Stimulated activated CD4-positive, alpha-beta T cell treated with anti-CD3 and anti-CD28 coated beads, Interleukin-15, amount 100 ng/mL, for 24 hours (primary cell): ENCODE measurements at places on chromosomes 7 and 10.

DNA sequence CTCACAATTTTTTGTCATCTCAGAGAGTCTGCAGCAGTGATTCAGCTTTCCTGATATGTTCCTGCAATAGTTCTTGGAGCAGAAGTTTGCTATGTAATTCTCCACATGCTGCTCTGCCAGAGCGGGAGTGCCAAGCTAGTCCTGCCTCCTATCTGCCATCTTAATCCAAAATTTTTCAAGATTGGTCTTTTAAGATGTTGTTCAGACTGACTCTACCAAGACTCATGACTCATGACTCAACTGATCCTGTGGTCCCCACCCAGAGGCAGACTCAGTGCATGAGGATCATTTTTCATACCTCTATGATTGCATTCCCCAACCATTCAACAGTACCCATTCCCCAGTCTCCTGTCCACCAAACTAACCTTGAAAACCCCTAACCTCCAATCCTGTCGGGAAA, 470.8 kb downstream of the INHBA start:
- DNase-seq: no peak

DNA sequence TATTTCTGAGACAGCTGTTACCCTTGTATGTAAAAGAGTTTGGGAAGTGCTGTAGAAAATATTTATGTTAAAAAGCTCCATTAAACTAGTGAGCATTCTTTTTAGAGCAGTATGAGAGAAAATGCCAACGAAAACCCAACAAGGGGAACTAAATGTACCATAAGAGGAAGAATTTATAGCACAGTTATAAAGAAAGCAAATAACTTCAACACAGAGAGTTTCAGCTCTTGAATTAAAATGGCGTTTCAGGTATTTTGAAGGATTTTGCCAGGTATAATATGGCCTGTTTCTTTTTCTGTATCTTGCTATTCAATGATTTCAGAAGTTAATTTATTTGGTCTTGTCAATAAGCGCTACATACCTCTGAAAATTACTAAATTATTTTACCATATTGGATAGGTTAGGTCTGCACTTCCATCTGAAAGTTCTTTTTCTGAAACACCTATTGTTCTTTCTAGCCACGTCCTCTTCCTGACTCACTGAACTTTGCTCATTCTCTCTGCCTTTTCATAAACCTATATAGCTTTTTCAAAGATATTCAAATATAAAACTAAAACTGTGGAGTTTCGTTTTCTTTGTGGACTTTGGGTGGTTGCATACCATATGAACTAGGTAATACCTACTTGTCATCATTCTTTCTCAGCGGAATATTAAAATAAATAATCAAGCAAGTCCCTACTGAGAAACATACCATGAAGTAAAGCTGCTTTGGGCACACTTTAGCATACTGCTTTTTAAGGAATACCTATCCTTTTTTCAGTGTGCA, 136.1 kb downstream of the SEMA3A start:
- no peak for DNase-seq

DNA sequence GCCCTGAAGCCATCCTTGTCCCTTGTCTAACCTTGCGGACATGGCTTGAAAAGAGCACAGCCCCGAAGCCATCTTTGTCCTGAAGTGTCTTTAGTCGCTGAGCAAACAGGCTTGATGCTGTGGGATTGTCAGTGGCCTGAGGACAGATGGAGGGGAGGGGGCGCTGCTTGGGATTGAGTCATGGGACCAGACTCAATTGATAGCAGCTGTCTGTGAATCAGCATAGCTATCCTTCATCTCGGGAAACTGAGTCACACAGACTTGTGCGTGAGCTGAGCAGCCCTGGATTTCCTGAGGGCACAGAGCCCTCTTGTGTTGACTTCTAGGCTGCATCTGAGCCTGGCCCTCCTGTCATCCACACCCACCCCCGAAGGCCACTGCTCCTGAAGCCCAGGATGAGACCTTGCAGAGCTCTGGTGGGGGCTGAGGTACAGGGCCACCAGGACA, 14.4 kb downstream of the MYO1G start:
- DNase-seq: peak; percentile 32

DNA sequence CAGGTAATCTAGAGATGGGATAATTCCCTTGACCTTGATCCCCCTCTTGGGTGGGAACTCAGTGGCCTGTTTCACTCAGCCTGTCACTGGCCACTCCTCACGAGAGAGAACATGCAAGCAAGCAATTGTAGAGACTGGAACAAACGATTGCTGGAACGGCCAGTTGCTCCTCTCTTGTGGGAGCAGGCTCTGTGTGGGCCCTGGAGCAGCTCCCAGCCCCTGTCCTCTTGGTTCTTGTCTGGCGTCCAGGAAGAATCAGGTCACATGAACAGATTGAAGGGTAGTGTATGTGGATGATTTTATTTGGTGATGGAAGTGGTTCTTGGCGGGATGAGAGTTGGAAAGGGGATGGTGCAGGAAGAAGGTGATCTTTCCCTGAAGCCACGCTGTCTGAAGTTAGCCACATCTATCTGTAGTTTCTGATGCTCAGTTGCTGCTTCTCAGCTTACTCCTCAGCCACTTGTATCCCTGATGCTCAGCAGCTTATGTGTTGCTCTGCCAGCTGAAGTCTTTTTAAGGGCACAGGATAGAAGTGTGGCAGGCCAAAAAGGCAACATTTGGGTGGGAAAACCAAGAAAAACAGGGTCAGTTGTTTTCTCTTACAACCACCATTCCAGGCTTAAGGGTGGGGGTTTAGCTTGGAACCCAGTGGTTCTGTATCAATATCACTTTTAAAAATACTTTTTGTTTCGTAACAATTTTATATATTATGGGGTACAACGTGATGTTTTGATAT, 15.9 kb downstream of the RNF133 start:
- no peak for DNase-seq

DNA sequence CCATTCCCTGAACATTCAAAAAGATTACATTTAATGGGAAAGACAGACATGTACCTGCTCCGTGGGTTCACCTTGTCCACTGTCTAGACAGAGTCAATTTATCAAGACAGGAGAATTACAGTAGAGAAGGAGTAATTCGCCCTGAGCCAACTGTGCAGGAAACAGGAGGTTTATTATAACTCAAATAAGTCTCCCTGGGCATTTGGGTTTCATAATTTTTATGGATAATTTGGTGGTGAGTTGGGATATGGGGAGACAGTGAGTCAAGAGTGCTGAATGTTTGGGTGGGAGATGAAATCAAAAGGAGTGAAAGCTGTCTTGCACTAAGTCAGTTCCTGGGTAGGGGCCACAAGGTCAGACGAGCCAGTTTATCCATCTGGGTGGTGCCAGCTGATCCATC, 165.9 kb upstream of the NAMPT start:
- no peak for DNase-seq

- no peak for DNase-seq
These were observed 88.5 kb downstream of the PPP1R17 start for GRCh38 chr7:31775556-31775955.

GRCh38 chr7:144821067-144821466, 14.8 kb downstream of the TPK1 start:
- no peak for DNase-seq

DNA sequence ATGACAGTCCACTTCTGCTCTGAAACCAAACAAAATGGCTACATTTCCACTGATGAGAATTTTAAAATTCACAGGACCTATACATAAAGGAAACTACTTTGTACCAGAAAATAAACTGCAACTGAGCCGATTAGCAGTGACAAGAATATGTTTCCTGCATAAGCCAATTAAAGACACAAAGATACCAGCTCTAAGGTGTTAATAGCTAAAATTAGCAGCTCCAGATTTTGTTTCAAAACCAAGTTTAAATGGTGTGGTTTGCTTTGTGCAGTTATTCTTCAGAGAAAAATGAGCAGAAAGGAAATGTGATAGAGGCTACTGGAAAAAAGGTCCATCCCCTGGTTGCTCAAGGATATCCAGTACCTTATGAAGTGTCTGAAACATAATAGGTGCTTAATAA, 123.2 kb downstream of the ANK3 start:
- DNase-seq: no peak
